ENCODE measurements at places on chromosomes 3 and 15.

DNA sequence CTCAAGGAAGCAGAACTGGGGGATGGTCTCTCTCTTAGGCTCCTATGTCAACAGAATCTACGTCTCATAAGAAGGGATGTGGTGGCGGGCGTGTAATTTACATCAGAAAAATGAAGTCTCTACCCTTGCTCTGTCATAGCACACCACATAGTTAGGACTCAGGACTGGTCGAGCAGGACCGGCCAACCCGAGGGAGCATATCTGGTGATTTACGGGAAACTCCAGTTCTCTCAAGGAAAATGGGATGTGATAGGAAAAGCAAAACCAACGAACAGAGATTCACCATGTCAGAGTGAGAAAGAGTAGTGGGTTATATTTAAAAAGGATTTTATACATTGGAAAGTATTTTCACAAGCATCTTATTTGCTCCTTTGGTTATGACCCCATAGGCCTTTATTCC lies 54.7 kb downstream of the IGF2BP2 start:
- DNase-seq: no peak

- DNase-seq: no peak
Measured at GRCh38 chr3:31735667-31736066, 202.9 kb downstream of the STT3B start.

GRCh38 chr3:71991046-71991445 lies 206.1 kb upstream of the PROK2 start:
- no peak for DNase-seq

DNA sequence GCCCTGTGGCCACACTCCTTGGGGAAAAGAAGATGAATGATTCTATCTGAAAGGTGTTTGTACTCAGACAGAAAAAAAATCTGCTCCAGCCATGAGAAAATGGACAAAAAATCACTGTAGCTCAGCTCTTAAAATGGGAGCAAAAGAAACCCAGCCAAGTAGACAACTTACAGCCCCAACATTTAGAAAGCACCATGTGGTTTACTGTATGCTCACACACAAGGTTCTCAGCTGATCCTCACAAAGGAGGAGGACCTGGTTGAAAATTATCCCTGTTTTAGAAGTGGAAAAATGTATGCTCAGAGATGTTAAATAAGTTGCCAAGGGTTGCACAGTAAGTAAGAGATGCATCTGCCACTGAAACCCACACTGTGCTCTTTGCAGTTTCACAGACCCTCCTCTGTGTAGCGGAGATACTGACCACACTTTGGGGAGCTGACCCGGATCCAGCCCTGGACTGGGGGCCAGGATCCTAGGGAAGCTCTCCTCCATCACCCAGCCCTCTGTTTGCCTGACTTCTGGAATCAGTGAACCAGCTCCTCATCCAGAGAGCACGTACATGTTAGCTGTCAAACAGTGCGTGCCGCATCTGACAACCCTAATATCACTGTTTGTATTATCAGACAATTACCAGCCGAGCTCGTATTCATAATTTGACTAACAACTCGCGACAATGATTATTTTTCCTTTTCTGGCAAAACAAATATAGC lies 32.7 kb upstream of the TPRG1 start:
- DNase-seq: no peak

- no peak for DNase-seq
Measured at GRCh38 chr3:181006541-181006940, 17.0 kb upstream of the DNAJC19 start.
